ENCODE measurements at places on chromosomes 7 and 10. TPM values are rescaled to one million over a fixed set of nuclear protein-coding genes. Genes with fewer than 3 reads are reported as not detected.

Gene DNTT
- not detected for total RNA-seq

DNA sequence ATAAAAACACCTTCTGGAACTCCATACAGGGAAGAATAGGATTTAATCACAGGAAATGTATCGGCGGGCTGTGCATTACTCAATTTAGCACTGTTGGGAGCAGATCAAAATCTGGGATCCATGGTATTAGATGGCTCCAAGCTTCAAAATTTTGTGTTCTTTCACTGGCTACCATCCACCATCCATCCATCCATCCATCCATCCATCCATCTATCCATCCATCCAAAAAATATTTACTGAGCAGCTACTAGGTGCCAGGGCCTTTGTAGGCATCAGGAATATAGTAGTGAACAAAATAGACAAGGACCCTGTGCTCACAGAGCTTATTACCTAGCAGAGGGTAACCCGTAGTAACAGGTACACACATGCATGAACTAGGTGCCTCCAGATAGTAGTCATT is 280.2 kb downstream of the CCDC3 start:
- no peak for DNase-seq

Gene RUFY2
- 11.5 TPM for total RNA-seq

Gene ITGB1
- total RNA-seq, result 897 TPM

DNA sequence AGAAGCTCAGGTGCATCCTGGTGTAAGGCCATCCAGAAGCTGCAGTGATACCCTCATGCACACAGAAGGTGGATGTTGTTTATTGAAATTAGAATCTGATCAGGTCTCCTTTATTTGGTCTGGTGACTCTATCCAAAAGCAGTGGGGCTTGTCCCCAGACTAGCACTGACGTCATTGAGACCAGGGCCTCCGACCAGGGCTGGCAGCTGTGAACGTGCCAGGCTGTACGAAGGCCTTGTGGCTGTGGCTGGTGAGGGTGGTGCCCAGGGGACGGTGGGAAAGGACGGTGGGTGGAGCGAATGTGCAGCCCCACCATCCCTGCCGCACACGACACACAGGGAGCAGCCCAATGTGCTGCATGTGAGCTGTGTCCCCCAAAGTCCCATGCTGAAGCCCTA is 160.0 kb downstream of the ADARB2 start:
- no peak for DNase-seq

DNA sequence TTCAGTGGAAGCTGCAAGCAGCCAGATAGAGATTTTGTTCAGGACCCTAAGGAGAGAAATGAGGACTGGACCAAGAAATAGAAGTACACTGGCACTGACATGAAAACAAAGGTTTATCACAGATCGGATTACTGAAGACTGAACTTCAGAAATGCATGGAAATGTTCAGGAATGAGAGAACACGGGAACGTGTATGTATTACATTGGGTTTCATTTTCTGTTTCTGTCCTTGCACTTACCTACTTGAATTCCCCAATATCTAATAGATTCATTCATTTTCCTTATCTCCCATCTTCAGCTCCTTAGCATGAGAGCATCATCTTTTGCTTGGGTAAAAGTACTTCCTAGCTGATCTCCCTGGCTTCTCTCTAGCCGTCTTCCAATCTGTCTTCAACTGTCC is 114.5 kb downstream of the CACNB2 start:
- DNase-seq, result no peak

GRCh38 chr7:105477908-105478307 is 44.2 kb downstream of the PUS7 start:
- DNase-seq, result no peak

GRCh38 chr10:67926951-67927350 is 42.5 kb downstream of the SIRT1 start:
- no peak for DNase-seq

Gene HACD1
- total RNA-seq, result 22.1 TPM

- DNase-seq, result no peak
Observed at GRCh38 chr7:96131525-96131924, 190.4 kb downstream of the SLC25A13 start.

DNA sequence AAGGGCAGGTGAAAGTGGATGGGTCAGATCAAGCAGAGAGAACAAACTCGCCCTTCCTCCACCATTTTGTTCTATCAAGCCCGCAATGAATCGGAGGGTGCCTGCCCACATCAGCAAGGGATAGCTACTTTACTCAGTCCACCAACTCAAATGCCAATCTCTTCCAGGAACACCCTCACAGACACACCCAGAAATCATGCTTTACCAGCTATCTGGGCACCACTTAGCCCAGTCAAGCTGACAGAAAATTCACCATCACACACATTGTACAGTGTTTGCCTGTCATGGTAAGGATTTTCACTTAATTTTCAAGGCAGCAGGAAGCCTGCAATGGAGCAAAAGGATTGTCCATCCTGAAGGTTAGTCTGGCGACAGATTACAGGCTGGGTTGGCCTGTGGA is 75.2 kb downstream of the FAM107B start:
- DNase-seq, result no peak

DNA sequence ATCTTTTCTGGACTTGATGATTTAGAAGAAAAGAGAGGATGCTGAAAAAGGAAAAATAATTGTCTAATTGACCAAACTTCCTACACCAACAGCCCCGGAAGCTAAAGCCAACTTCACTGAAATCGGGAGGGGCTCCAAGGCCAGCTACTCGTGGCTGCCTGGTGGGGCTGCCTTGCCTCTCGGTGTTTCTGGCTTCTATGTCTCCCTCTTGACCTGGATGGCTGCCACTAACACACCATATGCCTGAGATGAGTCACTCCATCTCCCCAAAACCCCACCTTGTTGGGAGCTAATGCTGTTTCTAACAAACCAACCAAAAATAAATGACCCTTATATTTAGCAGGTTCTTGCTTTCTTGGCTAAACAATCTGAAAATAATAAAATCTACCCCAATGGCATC is 87.6 kb upstream of the AFAP1L2 start:
- no peak for DNase-seq

DNA sequence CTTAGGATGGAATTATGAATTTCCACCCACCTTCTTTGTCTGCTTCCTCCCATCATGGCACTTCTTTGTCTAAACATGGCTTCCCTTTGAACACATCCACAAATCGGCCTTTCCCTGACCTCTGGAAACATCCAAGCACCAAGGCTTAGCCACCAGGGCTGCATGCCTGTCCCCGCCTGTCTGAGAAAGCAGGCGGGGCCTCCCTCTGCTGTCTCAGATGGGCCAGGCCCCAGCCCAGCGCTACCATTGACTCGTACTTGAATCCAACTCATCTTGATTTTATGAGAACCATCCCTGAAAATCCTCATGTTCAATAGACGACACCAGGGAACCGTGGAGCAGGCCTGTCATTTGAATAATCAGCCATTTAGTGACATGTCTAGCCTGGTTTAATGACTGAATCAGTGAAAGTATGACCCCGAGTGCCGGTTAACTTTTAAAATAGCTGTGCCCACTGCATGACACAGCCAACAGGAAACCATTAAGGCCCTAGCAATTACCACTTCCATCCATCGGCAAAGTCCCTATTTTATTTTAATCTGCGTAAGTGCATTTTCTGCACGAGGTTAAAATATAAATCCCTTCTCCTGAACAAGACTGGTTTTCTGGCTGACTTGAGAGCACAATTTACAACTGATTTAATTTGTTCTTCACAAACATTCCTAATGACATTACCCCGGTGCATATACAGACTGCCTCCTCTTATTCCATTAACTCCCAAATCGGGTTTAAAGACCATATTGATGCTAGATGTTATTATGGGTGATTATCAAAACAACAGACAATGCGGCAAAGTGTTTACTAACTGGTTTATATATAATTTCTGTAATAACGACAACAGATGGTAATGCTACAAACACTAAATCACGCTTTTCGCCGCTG is 194.7 kb downstream of the BUB3 start:
- no peak for DNase-seq

- DNase-seq, result no peak
Observed at GRCh38 chr7:17774248-17774647, 166.0 kb downstream of the SNX13 start.

DNA sequence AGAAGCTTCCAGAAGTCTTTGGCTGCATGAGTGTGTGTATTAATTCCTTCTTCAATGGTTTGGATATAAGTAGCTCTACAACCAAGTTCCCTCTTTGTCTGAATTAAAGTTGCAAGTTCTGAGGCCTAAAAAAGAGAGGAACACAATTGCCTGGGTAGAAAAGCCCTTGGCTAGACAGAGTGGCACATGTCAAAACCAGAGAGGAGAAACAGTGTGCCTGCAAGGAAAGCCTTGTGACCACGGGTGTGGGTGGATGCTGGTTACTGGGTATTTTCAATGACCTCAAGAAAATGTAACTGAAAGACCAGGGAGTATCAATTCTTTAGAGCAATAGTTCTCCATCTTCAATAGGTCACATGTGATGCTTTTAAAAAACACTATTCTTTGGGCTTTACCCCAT is 148.3 kb downstream of the SVIL start:
- no peak for DNase-seq

DNA sequence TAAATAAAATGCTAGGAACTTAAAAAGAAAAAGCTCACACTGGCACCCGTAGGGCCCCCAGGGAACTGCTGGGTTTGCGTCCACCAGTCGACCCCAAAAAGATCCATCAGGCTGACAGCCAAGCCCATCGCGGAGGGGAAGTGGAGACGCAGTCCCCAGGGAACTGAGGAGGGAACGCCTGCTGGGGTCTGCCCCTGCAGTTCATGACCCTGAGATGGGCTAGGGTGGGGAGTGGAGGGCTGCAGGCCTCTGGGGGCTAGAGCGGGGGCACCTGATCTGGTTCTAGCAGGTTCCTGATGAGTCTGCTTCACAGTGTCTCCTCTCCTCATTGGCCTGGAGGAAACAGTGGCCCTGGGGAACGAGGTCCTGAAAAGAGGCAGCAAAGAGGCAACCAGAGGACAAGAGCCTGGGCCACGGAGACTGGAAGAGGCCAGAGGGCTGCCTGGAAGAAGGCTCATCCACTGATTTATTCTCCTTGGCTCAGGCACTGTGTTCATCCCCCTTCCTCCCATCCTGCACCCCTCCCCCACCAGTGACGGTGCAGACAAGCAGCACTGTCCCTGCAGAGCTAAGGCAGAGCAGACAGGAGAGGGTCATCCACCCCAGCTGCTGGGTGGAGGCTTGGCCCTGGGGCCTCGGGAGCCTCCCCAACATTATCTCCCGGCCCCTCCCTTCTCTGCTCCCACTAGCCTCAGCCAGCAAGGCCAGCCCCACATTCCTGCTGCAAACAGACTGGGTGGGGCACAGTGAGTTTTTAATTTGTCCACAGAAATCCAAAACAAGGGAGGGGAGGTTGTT is 24.7 kb upstream of the HSPA12A start:
- DNase-seq, result no peak

Gene SFTPA1
- not detected for total RNA-seq

DNA sequence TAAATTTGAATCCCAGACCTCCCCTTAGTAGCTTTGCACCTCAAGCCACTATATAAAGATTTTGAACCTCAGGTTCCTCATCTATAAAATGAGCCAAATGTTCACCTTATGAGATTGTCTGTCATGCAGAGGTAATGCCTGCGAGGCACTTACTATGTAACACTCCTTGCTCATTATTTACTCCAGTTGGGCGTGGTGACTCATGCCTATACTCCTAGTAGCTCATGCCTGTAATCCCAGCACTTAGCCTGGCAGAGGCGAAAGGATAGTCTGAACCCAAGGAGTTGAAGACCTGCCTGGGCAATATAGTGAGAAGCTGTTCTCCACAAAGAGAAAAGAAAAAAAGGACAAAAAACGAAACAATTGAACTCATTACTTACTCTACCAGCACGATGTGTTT is 82.2 kb downstream of the MDFIC start:
- peak; percentile 78 for DNase-seq

DNA sequence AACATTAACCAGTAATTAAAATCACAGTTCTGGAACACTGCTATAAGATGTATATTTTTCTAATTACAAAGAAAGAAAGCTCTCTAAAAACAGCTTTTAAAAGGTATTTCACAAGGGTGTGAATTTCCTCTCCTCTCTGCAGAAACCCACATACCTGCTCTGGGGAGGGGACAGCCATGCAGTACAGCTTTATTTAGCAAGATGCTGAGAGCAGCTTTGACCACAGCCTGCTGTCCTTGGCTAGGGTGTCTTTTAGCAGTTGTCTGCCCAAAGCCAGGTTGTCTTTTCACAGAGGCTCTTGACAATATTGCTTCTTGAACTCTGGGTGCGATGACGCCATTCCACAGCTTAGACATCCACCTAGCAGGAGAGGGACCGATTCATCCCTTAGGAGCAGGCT is 148.3 kb downstream of the CTTNBP2 start:
- no peak for DNase-seq

DNA sequence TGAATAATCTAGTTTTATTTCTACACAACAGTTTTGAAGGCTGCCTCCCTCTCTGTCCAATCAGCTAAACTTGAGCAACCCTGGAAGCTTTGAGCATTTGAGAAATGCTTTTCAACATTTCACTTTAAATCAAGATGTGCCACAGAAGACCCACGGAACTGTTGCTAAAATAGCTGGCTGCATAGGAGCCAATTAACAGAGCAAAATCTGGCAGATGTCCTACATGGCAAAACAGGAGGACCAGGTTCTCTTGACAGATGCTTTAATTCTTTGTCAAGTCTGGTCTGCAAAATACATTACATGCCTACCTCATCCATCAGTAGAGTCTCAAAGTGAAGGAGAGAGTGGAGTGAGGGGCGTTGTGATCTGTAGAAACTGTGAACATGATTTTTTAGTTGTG is 185.9 kb downstream of the DPY19L1 start:
- DNase-seq, result no peak

Gene MSMB
- total RNA-seq, result not detected

DNA sequence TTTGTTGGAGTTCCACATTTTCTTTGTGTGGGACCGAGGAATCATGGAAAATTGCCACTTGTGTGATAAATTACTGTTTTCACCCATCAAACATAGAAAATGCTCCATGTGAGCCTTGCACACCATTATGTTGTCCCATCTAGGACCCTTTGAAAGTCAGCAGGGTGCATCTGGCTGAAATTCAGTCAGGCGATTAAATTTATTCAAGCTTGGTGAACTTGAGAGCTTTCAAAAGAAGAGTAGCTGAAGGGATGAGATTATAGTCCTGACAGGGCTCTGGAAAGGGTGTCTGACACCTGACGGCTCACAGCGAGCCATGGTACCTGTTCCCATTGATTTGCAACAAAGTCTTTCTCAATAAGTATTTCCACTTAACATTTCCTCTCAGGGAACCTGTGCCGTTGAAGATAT is 399.7 kb upstream of the ETV1 start:
- no peak for DNase-seq

DNA sequence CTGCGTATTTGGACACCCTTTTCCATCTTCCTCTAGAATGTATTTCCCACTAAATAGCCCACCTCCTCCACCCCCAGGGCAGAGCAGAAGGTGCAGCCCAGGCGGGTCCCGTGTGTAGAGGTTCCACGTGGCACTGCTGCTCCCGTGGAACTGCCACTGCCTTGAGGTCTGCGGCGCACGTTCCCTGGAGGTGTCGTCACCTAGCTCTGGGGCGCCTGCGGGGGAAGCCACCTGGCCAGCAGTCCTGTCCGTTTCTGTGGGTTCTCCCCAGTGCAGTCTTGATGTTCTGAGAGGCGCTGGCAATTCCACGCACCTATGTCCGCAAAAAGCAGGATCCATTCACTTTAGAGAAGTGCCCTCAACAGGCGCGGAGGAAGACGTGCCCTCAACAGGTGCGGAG is 21.9 kb downstream of the BNIP3 start:
- DNase-seq, result no peak
